H4 (cell line): ENCODE measurements at places on chromosomes 11 and 22.

GRCh38 chr11:116813170-116813569, 9.9 kb downstream of the APOA4 start:
- no peak for DNase-seq

DNA sequence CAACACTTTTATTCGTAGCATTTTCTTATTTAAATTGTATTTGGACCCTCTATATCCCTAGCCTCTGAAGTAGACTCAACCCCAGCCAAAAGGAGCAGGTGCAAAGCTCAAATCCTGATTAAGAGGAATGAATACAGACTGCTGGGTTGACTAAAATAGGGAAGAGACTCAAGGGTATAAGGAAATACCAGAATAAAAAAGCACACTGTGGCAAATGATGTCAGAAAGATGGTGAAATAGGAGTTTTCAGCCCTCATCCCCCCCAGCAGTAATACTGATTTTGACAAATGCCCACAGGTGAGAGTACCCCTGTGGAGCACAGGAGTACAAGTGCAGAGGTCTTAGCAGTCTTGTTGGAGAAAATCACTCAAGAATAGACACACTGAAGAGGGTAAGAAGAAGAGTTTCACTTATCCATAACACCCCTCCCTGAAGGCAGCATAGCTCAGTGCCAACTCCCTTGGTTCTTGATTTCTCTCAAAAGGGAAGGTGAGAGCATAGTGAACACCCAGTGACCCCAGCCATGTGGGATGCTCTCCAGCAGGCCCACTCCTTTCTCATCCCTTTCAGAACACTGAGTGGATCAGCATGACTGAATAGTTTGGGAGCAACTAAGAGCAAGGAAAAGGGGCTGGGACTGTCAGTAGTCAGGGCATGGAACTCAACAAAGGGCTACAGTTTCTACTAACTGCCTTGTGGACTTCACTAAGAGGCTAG, 71.7 kb downstream of the TBC1D22A start:
- DNase-seq, result no peak

DNA sequence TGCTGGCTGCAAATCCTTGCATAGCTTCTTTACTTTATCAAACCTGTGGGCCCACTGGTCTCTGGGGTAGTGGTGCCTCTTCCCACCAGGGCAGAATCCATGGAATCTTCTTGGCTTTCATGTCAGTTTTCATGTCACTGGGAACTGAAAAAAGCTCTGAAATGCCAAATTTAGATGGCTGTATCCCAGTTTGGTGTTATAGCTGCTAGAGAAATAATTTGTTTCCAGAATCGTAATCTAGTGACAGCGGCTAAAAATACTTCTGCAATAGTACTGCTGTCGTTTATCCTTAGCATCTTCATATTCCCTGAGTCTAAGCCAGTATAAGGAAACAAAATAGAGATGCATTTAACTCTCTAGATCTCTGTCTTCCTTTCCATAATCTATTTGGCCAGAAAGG, 983.4 kb upstream of the FAT3 start:
- no peak for DNase-seq

DNA sequence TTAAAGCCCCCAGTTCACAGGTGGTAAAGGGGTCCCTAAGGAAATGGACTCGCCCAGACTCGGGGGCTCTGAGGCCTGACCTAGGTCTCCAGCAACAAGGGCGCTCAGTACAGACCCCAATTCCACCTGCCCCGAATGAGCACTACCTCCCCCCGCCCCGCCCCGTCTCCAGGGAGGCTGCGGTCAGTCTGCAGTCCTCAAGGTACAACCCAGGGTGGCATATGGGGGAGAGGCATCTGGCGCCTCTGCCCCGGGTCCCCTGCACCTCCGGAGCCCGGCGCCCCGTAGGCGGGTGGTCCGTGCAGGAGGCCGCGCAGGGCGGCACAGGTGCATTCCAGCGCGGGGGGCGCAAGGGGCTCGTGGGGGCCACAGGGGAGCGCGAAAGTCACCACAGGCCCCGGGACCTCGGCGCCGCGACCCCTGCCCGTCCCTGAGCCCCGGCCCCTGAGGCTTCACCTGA, 361 bp downstream of the CTSD start:
- no peak for DNase-seq

DNA sequence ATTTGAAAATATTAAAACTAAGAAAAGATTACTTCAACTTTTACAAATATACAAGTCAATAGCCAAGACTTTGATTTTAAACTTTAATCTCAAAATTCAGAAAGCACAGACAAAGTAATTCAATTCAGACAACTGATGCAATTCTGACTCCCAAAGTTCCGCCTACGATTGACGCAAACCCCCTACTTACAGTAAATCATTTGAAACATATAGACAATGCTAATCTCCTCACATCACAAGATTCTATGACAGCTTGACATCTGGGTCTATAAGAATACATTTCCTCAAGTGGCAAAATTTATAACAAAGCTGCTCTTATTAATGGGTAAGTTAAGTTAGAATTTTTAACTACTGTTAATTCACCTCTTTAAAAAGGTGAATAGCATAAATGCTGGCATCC, 75.2 kb downstream of the GUCY1A2 start:
- no peak for DNase-seq
